AG10803 (cell line): ENCODE measurements at places on chromosomes 12 and 14.

- no peak for DNase-seq
These were observed 2.9 kb upstream of the EPYC start for GRCh38 chr12:91007531-91008290.

- no peak for DNase-seq
These were observed 275.0 kb upstream of the KITLG start for GRCh38 chr12:88855301-88855700.

DNA sequence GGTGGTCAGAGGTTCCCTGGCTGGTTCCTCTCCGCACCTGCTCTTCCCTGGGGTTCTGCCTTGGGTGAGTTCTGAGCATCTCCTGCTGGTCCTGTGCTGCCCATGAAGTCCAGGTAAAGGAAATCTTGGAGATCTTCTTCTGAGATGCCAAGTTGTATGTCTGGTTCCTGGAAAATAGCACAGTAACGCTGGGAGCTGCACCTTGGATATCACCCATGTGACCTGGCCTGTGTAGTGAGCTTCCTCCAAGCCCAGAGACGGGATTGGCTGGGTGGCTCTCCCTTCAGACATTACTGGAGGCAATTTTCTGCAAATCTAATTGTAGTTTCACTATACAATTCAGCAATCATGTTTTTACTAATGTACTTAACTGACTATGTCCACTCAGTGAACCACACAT is 1281.1 kb downstream of the TMEM121 start:
- no peak for DNase-seq

DNA sequence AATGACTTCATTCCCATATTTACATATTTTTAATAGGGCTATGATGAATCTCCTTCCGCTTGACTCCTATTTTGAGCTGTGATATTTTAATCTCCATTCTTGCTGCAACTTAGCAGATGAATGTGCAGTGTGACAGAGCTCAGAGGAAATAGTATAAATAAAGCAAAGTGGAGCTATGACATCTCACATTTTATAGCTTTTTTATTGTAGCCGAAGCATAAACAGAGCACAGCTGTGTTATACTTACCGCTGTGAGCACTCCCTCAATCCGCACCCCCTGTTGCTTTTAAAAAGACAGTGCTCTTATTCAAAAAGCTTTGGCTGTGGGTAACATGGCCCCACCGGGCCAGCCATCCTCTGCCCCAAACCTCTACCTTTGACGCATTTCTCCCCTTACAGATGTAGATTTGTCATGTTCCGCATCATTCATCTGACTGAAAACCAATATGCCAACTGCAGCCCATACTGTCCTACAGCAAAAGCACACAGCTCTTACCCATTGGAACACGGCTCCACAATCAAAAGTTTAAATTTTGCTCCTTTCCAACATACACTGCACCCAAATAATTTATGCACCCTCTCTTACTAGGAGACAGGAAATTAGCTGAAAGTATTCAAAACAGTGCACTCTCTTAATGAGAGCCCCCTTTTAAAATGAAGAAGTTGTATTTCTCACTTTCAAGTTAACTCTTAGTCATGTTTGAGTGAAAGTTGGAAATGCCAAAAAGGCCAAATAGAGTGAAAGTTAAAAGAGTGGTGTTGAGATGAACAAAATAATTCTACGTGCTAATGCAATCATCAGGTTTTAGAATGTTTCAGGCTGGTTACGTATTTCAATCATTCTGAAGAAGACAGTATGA is 429.3 kb upstream of the SOX5 start:
- DNase-seq: no peak

DNA sequence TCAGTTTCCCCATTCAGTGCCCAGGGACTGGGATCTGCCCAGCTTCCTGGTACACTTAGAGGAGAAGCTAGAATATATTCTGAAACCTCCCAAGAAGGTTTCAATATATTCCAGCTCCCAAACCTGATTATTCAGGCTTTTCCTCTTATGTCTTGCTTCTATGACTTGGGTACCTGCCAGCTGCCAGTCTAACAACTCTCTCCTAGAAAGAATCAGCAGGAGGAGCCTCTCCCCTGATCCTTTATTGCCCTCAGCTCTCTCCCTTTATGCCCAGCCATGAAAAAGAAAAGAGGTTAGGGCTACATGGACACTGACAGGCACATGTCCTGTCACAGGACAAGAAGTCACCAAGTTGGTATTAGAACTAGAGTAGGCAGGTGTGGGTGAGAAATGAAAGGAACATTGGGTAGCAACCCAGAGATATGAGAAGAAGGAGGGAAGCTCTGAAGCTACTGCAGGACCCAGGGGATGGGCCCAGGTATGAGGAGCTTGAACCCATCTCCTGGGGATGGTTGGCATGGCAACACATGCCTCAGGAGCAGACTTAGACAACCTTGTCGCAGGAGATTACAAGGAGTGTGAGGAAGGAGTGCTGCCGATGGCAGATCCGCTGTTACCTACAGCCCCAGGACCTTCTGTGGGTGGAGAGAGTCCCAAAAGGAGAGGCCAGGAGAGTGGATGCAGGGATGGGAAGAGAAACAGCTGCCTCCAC is 2.0 kb upstream of the CACNB3 start:
- no peak for DNase-seq

DNA sequence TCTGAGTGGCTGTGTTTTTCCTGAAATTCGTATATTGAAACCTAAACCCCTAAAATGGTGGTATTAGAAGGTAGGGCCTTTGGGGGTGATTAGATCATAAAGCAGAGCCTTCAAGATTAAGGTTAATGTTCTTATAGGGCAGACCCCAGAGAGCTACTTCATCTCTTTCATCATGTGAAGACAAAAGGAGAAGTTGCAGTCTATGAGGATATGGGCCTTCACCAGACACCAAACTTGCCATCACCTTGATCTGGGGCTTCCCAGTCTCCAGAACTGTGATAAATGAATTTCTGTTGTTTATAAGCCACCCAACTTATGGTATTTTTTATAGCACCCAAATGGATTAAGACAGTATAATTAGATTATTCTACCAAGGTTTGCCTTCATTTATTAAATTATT is 275.0 kb upstream of the ATP2B1 start:
- no peak for DNase-seq

DNA sequence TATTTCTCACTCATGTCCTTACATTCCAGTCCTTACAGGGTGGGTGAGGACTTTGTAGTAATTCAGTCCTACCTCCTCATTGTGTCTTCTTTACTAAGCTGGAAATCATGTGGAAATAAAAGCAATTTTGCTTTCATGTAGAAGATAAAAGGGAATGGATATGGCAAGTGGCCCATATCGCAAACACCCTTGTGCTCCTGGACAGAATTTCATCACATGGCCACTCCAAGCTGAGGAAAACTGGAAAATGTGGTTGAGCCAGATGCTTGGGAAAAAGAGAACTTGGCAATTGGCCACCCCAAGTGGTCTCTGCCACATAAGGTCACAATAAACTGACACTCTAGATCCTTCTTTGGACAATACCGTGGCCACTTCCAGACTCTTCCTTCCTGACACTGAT is 64.2 kb upstream of the IFNG-AS1 start:
- DNase-seq: peak; percentile 17
